ENCODE measurements at places on chromosomes 4 and X.
A peak's percentile ranks its signal among the peaks of the same experiment; 100 is the strongest.

- DNase-seq: no peak
Measured at GRCh38 chr4:23061431-23061830, 368.7 kb downstream of the GBA3 start.

DNA sequence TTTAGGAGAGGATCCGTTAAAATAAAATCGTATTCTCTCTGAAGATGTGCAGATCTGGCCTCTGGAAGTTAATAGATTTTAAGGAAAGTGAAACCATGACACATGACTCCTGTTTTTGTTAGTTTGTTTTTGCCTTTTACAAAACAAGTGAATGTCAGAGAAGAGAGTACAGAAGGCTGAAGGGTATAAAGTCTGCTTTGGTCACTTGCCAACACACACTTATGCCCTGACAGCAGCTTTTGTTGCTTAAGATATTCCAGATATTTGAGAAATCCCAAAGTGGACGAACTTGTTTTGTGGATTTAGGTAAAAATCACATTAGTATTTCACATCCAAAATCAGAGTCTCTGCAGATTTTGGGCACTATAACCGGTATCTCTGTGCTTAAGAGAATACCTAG is 192.4 kb upstream of the RASGEF1B start:
- peak; percentile 64 for DNase-seq

GRCh38 chr4:147829401-147830101 is 97.7 kb downstream of the ARHGAP10 start:
- DNase-seq: no peak

DNA sequence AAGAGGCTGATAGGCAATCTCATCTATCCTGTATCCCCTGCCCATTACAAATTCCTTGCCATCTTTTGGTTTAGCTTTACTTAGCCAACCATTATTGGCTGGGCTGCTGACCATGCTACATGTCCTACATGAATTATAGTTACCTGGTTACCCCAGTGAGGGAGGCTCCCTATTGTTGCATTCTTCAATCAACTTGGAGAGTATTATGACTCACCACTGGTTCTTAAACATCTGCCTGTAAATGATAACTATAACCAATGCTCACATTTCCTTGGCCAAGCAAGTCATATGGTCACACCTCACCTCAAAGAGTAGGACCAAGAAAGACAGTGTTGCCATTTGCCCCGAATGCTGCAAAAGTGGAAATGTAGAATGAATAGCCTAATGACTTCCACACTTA is 297.6 kb downstream of the IL15 start:
- no peak for DNase-seq

DNA sequence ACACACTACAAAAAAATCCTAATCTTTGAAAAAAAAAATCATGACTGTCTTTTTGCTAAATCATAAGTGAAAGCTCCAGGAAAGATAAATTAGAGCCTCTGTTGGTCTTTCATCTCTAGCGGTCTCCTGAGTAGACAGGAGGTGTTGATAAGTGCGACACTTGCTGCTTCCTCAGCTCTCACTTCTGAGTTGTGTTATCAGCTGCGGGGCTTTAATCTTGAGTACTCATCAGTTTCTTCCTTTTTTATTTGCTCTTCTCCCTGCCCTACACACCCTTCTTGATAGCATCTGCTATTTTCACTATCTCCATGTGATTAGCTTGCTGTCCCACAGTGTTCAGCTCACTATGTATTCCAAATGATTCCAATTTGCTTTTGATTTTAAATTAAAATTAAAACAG is 1449.2 kb downstream of the C4orf33 start:
- no peak for DNase-seq

DNA sequence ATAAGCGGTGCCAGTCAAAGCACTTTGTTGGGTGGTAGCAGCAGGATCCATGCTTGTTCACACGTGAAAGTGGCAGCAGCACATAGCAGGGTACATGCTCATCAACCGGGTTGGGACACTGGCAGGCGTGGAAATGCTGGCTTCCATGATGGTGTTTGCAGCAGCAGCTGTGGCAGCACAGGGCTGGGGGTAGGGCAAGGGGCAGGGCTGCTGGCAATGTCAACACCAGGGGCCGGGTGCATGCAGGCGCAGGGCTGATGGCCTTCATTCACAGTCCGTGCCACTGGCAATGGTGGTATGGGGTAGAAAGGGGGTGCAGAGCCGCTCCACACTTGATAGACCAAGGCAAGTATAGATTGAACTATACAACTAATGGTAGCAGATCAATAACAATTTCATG is 374.7 kb upstream of the FAM241A start:
- DNase-seq: no peak

GRCh38 chr4:48341776-48342605 is 662 bp downstream of the SLAIN2 start:
- peak; percentile 41 for DNase-seq

DNA sequence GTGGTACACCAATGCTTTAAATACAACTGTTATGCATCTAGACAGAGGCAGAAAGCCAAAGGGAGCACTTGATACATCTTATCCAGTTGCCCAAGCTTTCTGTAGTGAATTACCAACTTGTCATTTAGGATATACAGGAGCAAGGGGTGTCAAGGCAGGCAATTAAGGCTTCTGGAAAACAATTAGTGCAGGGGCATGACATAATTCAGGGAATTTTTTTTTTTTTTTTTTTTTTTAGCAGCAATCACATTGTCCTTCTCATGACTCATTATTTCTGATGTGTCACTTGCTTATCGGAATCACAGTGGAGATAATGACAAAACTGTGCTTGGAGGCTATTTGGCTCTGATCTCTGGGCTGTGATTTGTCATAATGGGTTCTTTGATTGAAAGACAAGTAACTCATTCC is 259.5 kb downstream of the ARHGAP24 start:
- DNase-seq: no peak

DNA sequence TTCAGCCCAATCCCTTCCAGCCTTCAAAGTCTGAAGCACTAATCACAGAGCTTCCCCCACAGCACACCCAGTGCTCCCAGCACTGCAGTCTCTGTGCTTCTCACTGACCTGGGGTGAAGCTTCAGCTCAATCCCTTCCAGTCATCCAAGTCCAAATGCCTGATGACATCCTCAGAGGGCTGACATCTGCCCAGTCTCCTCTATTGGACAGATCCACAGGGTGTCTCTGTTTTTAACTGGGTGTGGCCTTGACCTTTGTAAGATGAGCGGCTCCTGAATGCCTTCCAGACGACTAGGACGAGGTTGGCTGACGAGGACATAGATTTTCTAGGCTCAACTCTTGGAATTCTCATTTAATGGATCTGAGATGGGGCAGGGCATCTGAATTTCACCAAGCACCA is 7.6 kb upstream of the SLC2A9 start:
- no peak for DNase-seq

DNA sequence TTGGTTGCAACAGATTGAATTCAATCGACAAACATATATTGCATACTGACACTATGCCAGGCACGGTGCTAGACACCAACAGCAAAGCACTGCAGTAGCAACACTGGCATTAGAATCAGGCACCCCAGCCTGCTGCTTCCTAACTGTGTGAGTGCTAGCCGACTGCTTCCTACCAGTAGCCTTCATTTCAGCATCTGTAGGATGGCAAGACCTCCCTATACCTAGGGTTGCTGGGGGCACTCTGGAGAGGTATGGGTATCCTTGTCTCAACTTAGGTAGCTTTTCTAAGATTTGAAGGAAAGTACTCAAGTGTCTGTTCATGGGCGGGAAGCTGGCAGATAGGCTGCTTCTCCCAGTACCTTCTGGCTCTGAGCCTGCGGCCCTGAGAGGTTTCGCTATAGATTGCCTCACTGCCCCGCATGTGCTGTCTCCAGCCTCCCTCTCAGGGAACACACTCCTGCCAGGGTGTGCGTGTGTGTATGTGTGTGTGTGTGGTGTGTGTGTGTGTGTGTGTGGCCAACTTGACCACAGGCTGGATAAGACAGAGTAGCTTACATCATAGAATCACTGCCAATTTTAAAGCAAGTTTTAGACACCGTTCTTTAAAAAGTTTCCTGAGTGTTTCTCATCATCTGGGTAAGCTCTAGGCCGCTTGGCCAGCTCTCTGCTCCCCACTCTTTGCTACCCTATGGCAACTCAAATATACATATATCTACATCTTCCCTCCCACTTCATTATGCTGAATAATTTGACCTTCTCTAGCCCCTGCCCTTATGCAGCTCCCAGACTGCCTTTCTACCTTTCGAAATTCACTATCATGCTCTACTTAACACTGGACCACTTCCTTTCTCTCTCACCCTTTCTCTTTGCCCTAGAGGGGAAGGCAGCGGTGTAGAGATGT is 97.0 kb upstream of the PJA1 start:
- no peak for DNase-seq

- DNase-seq: peak; percentile 4
Measured at GRCh38 chrX:9855561-9856283, 69.5 kb downstream of the SHROOM2 start.

- DNase-seq: no peak
Measured at GRCh38 chr4:36088542-36088941, 155.8 kb downstream of the ARAP2 start.

DNA sequence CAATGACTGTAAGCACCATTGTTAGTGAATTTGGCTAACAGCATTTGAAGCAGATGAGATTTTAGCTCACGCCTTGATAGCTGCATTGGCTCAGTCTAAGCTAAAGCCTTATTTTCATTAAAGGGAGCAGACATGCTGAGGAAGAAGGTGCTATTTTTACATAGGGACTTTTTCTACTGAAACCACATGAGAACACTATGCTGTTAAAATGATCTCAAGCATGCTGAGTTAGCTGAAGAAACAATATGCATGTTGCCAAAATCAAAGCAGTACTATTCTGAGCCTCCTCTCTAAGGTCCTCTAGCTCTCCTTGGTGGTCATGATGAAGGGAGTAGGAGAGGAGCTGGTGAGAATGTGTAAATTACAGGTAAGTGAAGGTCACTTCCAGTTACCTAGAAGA is 134.4 kb upstream of the JADE1 start:
- DNase-seq: no peak

GRCh38 chr4:122525865-122526264 is 69.3 kb upstream of the IL2 start:
- DNase-seq: no peak

GRCh38 chr4:53545942-53546581 is 45.2 kb downstream of the LNX1 start:
- no peak for DNase-seq

DNA sequence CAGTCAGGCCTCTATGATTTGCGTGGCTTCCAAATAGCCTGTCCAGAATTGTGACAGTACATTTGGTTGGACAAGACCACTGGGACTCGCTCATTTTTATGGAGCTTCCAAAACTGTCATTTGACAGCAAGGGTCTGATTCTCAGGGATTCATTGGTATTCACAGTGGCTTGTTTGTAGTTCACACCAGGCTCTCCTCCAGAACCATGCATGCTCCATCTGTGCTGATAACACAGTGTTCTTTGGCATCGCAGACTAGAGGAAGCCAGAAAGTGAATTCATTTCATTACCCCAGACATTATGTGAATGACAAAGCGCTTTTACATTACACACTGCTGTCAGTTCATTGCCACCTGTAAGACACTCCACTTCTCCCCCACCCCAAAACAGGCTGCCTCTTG is 208.3 kb downstream of the ARHGAP10 start:
- no peak for DNase-seq

- DNase-seq: no peak
Measured at GRCh38 chr4:93072292-93072691, 756.3 kb upstream of the ATOH1 start.

GRCh38 chr4:23058165-23058776 is 365.5 kb downstream of the GBA3 start:
- no peak for DNase-seq

GRCh38 chrX:37378830-37379229 is 29.7 kb downstream of the PRRG1 start:
- DNase-seq: no peak

GRCh38 chrX:70176938-70177533 is at the start of gene DGAT2L6:
Gene DGAT2L6, plus strand, starts transcription at chrX:70177483. Its CDS starts 100 bp downstream, at chrX:70177583.
- no peak for DNase-seq

DNA sequence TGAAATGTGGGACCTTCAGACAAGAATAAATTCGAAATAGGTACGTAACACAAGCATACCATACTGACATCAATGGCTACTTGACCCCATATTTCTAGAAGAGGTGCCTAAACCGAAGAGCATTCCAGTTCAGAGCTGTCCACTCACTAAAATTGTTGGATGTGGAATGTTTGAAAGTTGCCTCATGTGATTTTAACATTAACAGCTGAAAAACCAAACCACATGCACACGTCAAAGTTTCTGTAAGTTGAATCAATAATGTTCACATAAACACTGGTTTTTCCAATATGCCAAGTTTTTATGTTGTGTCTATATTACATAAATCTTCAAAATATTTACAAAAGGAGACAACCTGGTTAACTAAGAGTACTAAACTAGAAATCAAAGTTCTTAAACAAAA is 3.5 kb downstream of the UBE2D3 start:
- DNase-seq: no peak

- DNase-seq: no peak
Measured at GRCh38 chrX:87900320-87900908, 382.8 kb downstream of the KLHL4 start.

DNA sequence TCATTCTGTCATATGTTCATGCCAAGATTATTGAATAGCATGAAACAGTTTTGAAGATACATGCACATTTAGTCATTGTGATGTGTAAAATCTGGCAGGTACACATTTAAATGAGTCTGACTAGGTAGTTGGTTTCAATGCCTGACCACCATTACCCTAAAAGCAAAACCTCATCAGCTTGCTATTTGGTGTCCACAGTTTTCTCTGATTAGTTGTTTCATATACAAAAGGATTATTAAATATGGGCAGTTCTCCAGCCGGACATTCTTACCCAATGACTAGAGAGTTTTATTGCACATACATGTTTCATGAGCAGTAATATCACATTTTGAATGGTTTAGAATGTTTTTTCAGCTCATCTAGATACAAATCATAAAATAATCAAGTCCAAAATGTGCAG is 23.7 kb downstream of the DCHS2 start:
- DNase-seq: no peak

- no peak for DNase-seq
Measured at GRCh38 chr4:102519925-102520324, 18.8 kb downstream of the NFKB1 start.

- DNase-seq: no peak
Measured at GRCh38 chr4:48526406-48526805, 36.4 kb downstream of the ZAR1 start.

DNA sequence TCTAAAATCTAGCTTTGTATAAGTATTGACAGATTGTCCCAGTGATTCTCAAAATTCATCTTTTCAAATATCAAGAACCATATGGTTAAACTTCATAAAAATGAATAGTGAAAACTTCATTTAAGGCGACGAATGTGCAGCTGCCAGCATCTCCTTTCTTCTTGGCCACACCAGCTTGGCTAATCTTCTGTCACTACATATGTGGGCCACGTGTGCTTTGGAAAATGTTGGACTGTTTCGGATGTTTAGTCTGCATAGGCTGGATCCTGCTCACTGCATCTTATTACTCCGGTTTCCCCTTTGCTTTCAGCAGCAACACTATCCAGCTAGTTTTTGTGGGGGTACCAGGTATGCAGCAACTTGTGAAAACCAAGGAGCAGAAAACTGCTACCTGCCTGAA is 221.9 kb downstream of the BMPR1B start:
- no peak for DNase-seq

GRCh38 chr4:176883108-176883550 is 90.4 kb upstream of the VEGFC start:
- DNase-seq: no peak
